Mesothelial cell of epicardium (in vitro differentiated cells): ENCODE measurements at places on chromosomes 2 and 18.

GRCh38 chr18:69945220-69946114 is 2.2 kb downstream of the CD226 start:
- no peak for DNase-seq
- H3K27ac ChIP-seq, result no peak overlapping the region
- H3K4me3 ChIP-seq, result no peak overlapping the region
- no peaks in the 10 kb centered on the region for H3K36me3 ChIP-seq
- no peaks in the 10 kb centered on the region for H3K27me3 ChIP-seq

DNA sequence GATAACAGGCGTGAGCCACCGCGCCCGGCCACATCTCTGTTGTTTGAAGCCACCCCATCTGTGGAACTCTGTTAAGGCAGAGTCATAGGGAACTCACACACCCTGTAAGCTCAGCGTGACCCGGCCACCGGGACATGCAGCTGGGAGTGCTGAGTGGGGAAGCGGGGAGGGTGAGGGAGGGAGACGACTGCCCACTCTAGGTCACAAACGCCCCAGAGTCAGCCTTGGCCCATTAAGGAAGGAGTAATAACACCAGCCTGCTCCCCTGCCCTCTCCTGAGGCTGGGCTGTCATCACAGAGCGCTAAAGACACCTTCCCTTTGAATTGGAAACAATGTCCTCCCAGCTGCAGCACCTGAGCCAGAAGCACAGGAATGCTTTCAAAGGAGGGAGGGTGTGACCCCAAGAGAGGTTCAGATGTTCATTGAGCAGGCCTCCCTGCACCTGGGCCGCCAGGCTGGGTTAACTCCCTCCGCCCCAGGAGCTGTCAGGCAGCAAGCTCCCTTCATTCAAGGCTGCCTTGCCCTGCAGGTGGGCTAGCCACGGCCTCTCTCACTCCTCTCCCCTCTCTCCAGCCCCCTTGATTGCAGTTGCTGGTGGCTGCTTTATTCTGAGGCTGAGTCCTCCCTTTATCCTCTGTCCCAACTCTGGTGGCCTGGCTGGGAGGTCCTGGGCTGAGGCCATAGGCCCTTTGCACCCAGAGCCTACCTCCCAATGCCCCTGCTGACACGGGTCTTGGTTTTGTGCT is 77.2 kb upstream of the HPCAL1 start:
- no peak for DNase-seq
- no peak overlapping the region for H3K4me3 ChIP-seq
- no peaks in the 10 kb centered on the region for H3K36me3 ChIP-seq

DNA sequence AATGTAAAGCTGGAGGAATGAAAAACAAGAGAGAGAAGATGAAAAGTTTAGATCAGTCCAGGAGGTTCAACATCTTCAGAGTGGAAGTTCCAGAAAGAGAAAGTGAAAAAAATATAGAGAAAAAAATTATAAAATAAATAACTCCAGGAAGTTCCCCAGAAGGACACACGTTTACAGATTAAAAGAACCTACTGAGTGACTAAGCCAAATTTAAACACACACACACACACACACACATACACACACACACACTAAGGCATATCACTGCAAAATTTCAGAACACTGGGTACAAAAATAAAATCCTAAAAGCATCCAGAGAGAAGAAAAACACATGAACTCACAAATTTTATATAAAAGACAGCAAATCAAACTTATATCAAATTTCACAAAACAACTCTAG is 85.9 kb upstream of the PMAIP1 start:
- no peaks in the 10 kb centered on the region for H3K36me3 ChIP-seq
- H3K27me3 ChIP-seq, result peaks cover 29% of the 10 kb centered on the region
- H3K4me3 ChIP-seq, result no peak overlapping the region
- DNase-seq, result no peak

- no peak overlapping the region for H3K4me3 ChIP-seq
- DNase-seq, result no peak
- no peaks in the 10 kb centered on the region for H3K4me1 ChIP-seq
- H3K27me3 ChIP-seq, result no peaks in the 10 kb centered on the region
- no peak overlapping the region for H3K27ac ChIP-seq
These were observed 33.8 kb downstream of the ZNF519 start for GRCh38 chr18:14098428-14098827.

GRCh38 chr2:208638059-208638458 is 231.5 kb downstream of the PTH2R start:
- no peaks in the 10 kb centered on the region for H3K27me3 ChIP-seq
- DNase-seq, result no peak
- no peak overlapping the region for H3K4me3 ChIP-seq
